NCI-H2227 treated with DMSO at 0.1 percent for 48 hours (cell line): ENCODE measurements at places on chromosomes 4 and X.
A peak's percentile ranks its signal among the peaks of the same experiment; 100 is the strongest.

GRCh38 chr4:40066651-40067050, 10.0 kb downstream of the N4BP2 start:
- DNase-seq = no peak

GRCh38 chr4:100466501-100466900, 51.3 kb downstream of the EMCN start:
- DNase-seq = no peak

GRCh38 chr4:93320356-93320755, 508.2 kb upstream of the ATOH1 start:
- no peak for DNase-seq

- no peak for DNase-seq
Observed at GRCh38 chrX:111199505-111199904, 70.8 kb downstream of the CAPN6 start.

GRCh38 chr4:15756361-15756861, 21.7 kb upstream of the CD38 start:
- no peak for DNase-seq

DNA sequence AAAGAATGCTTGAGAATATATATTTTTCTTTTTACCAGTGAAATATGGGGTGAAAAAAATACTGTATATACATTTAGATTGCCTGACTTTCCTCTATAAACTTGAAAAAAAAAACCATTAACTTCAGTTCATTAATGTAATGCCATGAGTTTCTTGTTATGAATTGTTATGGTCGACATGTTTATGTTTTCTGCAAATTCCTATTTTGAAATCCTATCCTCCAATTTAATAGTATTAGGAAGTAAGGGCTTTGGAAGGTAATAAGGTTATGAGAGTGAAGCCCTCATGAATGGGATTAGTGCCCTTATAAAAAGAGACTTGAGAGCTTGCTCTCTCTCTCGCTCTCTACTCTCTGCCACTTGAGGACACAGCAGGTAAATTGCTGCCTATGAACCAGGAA, 211.4 kb downstream of the LDB2 start:
- no peak for DNase-seq

- no peak for DNase-seq
Observed at GRCh38 chr4:3387154-3387942, 54.4 kb upstream of the HGFAC start.

- peak; percentile 83 for DNase-seq
Observed at GRCh38 chrX:115968436-115969252, 201.9 kb upstream of the AGTR2 start.

GRCh38 chrX:769796-770195, 139.2 kb downstream of the SHOX start:
- no peak for DNase-seq

DNA sequence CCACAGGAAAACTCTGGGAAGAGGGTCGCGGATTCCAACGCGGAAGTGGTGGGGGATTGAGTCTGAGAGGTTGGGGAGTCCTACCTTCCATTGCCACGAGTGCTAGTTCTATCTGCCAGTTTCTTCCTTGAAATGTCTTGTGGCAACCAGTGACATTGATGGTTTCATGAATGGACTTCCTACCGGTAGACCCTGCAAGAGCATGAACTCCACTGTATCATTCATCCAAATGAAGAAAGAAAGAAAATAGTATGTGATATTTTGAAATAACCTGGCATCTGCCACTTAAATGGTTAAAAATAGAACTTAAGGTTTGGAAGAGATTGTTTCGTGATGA, 1.1 kb upstream of the SLC10A7 start:
- DNase-seq = no peak

- DNase-seq = no peak
Observed at GRCh38 chr4:143082701-143083100, 102.0 kb upstream of the USP38 start.

DNA sequence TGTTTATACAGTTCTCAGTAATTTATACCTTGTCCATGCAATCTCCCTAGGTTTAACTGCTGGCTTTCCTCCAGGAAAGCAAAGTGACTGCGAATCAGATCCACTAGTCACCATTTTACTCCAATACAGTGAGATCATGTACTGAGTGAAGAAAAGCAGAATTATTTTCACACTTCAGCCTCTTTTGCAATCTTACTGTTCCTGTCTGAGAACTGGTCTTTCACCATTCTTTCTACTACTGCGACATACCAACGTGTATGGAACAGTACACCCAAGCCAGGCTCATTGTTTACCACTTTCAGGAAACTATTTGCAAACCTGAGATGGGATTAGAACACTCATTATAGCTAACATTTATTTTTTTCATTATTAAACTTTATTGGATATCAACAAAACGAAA, 8.0 kb upstream of the MSL3 start:
- DNase-seq = no peak

DNA sequence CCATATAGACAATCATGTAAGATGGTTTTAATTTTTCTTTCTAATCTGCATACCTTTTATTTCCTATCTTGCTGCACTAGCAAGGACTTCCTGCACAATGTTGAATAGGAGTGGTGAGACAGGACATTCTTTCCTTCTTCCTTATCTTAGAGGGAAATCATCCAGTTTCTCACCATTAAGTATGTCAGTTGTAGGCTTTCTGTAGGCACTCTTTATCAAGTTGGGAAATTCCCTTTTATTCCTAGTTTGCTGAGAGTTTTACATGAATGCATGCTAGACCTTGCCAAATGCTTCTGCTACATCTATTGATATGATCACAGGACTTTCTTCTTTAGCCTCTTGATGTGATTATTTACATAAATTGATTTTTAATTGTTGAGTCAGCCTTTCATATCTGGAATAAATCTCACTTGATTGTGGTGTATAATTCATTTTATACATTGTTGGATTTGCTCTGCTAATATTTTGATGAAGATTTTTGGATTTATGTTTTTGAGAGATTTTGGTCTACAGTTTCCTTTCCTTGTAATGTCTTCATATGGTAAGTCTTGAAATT, 23.8 kb downstream of the RNF175 start:
- no peak for DNase-seq

DNA sequence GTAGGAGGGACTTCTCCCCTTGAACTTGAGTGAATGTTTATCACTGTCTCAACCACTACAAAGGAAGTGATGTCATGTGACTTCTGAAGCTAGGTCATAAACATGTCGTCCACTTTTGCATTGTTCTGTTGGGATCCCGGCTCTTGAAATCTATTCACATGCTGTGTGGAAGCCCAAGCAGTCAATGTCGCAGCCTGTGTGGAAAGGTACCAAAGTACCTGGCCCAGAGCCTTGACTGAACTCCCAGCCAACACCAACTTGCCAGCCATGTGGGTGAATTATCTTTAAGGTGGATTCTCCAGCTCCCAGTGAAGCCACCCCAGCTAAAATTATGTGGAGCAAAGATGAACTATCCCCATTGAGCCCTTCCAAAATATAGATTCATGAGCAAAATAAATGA, 85.0 kb upstream of the USP38 start:
- no peak for DNase-seq

GRCh38 chr4:75005727-75006126, 72.8 kb downstream of the PARM1 start:
- DNase-seq = no peak

GRCh38 chr4:37935026-37935425, 25.2 kb upstream of the PTTG2 start:
- no peak for DNase-seq

DNA sequence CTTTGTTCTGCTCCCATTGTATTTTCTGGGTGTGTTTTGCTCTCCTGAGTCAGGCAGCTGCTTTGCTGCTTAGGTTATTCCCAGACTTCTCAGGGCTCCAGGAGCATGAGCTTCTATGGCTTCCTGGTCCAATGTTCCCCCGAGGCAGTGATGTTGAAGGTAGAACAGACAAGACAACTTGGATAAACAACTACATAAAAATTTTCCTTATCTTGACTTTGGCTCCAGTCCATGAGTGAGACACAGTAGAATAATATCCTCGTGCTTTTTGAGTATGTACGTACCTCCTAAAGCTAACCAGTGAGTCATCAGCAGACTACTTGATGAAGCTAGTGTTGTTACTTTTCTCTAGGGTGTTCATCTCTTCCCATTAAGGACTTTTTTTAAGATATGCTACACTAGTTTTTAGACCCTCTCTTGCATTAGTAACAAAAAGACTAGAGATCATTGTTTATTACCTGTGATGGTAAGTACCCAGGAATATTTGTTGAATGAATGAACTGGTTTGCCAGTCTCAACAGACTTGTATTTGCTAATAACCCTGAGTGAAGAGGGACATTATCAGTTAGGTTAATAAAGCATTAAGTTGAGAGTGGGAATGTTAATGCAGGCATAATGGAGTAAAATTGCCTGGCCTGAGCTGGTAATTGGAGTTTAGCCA, 131.9 kb downstream of the FHIP1A start:
- DNase-seq = no peak

GRCh38 chr4:74665346-74665745, 129.0 kb downstream of the BTC start:
- DNase-seq = no peak

DNA sequence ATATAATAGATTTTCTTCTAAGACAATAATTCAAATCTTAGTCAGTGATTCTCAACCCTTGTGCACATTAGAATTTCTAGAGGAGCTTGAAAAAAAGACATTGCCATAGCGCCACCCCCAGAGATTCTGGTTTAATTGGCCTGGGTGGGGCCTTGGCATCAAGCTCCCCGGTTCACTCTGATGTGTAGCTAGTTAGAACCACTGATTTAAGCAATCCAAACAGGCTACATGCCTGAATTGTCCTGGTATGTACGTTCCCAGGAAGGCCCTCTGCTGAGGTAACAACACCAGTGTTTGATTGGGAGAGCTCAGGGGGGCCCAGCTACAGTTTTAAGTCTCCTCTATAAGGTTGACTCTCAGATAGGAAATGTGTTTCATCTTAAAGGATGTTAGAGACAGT, 1.3 kb upstream of the ATP10D start:
- DNase-seq = no peak

GRCh38 chr4:147076179-147076578, 130.5 kb upstream of the TTC29 start:
- no peak for DNase-seq

DNA sequence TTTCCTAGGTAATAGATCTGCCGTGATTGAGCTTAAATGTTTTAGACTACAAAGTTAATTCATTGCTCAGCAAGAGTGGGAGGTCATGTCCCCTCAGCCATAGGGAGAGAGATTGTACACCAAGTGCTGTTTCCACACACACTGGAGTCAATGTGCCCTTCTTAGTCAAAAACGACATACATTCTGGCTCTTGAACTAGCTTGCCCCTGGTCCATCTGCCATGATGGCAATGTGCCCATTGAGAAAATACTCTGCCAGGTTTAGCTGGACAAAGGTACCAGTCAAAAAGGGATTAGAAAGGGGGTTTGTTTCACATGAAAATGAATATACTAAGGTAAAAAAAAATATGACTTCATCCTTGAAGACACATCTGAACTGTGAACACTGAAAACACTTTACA, 377.1 kb upstream of the ADGRL3 start:
- no peak for DNase-seq

GRCh38 chr4:187714957-187715356, 280.6 kb upstream of the ZFP42 start:
- no peak for DNase-seq

DNA sequence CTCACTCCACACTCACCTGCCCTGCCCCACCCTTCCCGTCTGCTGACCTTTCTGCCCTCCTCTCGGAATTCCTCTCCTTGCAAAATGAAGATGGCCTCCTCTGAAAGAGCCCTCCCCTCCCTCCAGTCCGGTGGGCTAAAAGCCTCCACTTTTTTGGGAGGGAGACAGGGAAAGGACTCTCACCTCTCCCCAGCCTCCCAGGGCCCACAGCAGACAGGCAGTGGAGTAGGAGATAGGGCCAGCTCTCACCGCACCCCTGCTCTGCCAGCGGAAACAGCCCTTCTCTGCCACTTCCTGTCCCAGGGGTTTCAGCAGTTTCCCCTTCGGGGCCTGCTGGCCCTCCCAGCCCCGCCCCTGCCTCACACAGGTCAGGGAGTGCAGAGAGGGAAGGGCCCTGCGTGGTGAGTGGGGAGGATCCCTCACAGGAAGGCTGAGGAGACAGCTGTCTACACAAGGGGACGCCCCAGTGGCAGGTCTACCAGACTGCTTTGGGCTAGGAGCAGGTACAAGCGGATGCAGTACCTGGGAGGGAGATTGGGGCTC, 18.2 kb downstream of the ELF4 start:
- DNase-seq = no peak

DNA sequence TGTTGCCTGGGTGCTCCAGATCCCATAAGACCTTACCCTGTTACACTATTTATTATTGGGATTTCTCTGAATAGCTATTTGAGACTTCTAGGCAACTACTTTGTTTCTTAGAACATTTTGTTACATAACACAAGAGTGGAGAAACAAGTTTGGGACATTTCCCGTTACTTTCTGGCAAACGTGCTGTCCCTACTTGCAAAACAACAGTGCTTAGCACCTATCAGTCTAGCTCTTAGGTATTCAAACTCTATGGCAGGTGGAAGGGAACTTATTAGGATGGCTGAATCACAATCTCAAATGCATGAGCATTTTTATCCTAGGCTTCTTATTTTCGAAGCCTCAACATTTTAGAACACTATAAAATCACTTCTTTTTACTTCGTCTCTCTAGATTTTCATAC, 613.6 kb downstream of the DMD start:
- no peak for DNase-seq

DNA sequence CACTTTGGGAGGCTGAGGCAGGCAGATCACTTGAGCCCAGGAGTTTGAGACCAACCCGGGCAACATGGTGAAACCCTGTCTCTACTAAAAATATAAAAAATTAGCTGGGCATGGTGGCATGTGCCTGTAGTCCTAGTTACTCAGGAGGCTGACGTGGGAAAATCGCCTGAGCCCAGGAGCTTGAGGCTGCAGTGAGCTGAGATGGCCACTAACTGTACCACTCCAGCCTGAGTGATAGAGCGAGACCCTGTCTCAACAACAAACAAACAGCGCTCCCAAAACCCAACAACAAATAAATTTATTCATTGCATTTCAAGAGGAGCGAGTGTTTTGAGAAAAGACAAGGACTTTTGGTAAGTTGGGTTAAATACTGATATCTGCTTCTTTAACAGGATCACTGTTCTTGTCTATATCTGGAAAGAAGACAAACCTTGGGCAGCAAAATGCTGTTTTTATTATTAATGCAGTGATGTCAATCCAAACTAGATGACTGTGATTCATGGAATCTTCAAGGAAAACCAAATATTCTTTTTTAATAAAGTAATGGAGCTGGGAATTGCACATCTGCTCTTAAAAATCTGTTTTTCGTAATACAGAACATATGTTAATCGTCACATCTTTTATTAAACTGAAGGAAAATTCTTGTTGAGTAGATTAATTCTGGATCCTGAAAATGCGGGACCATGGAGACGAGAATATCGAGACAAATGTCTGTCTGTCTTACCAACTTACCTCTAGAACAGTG, 90.8 kb upstream of the LIMCH1 start:
- no peak for DNase-seq

- DNase-seq = no peak
Observed at GRCh38 chr4:163702736-163703135, 208.2 kb downstream of the TMA16 start.

DNA sequence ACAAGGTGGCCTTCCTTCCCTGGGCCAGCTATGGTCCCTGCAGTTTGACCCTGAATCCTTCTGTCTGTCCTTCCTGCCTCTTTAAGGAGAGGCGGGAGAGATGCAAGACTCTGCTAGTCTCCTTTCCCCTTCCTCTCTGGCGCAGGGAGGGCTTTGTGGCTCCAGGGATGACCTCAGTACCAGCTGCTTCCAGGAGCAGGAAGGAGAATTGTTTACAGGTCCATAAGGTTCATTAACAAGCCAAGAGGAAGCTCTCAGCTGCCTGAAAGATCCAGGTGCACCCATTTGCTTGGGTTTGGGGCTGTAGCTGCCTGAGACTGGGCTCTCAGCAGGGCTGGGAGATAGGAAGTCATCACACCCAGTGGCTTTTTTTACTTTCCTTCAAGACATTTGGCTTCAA, 4.0 kb upstream of the FATE1 start:
- no peak for DNase-seq

GRCh38 chr4:152073351-152074087, 312.7 kb upstream of the GATB start:
- no peak for DNase-seq
